Activated naive CD8-positive, alpha-beta T cell treated with anti-CD3 and anti-CD28 coated beads for 36 hours (primary cell): ENCODE measurements at places on chromosomes 12 and 14. TPM values are rescaled to one million over a fixed set of nuclear protein-coding genes. Genes with fewer than 3 reads are reported as not detected.

GRCh38 chr12:109952160-109952858, 43.9 kb downstream of the GIT2 start:
- no peak for DNase-seq

GRCh38 chr14:55832974-55833373, 253.0 kb downstream of the KTN1 start:
- no peak for DNase-seq

Gene DPY19L2
- total RNA-seq: 4.6 TPM

DNA sequence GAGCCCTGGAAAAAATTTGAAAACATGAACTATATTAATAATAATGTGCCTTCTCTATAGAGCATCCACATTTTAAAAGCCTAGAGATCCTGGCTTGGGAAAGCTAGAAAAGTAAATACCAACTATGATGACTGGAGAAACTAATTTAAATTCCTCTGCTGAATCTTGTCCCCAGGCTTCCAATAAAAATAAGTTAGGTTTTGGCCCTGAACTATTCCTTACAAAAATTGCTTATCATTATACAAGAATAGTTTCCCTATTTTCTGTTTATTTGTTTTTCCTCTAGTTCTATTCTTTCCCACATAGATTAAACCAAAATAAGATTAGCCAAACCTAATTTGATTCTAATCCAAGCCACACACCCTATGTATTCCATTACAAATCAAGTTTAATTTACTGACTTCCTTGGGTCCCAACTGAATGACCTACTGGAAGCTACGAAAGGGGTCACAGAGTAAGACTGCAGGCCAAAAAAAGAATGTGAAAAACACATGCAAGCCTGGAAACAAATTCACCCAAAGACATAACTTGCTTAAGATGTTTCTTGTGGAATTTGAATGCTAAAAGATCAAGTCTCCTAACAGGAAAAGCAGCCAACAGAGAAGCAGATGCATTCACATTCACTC, 133.0 kb downstream of the PAWR start:
- no peak for DNase-seq

Gene CNTN1
- not detected for total RNA-seq
